Fibroblast of upper back skin (primary cell): ENCODE measurements at places on chromosomes 4 and X.
A peak's percentile ranks its signal among the peaks of the same experiment; 100 is the strongest.

DNA sequence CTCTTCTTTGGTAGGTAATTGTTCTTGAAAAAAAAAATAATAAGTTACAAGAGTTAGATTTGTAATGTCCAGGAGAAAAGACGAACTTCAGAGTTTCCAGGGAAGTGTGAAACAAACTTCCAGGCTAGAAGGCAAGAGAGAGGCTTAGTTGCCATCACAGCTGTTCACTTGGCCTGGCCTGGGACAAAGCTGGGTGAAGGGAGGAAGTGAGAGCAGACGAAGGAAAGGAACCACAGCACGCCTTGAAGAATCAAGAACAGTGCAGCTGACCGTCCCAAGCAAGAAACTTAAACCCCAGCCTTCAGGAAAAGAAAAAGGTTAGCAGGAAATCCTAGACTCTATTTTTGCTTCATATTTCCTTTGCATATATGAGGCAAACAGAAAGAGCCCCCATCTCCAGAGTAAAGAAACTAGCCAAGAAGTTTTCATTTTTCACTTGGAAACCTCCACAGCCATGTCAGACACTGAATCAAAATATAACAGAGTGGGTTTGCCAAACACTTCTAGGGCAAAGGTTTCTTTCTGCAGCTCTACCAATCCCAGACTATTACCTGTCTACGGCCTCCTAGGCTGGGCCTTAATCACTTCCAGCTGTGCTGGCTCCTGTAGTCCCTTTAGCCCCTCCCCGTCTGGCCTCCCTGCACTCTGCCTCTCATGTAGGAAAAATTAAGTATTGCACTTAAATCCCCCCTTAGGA is 209.6 kb downstream of the SPATA18 start:
- DNase-seq, result peak; percentile 50

DNA sequence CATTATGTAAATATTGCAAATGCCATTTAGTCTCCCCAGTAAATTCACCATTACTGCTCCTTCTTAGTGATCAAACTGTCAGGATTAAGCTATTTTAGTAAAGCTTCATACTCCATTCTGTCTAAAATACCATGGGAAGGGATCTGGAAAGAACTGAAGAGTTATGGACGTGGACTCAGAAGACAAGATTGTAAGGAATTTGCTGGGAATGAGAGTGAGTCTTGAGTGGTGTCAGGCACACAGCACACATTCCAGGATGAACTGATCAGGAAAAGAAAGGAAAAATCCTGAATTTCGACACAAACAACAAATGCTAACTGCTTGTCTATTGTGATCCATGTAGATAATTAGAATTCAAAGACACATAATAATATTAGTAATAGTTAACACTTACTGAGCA is 311.0 kb downstream of the CENPC start:
- peak; percentile 58 for DNase-seq

- DNase-seq, result no peak
Observed at GRCh38 chr4:100838286-100838685, 320.5 kb upstream of the EMCN start.

- no peak for DNase-seq
Observed at GRCh38 chr4:70734971-70735370, 13.2 kb downstream of the RUFY3 start.

GRCh38 chrX:72054779-72055489 is 76.8 kb downstream of the RTL5 start:
- DNase-seq, result no peak

- no peak for DNase-seq
Observed at GRCh38 chrX:39911278-39911897, 186.4 kb downstream of the BCOR start.

GRCh38 chr4:56611501-56611900 is 69.6 kb downstream of the HOPX start:
- peak; percentile 43 for DNase-seq

GRCh38 chr4:71243091-71243833 is 95.6 kb upstream of the SLC4A4 start:
- no peak for DNase-seq

- no peak for DNase-seq
Observed at GRCh38 chr4:81666491-81666890, 194.8 kb upstream of the RASGEF1B start.

DNA sequence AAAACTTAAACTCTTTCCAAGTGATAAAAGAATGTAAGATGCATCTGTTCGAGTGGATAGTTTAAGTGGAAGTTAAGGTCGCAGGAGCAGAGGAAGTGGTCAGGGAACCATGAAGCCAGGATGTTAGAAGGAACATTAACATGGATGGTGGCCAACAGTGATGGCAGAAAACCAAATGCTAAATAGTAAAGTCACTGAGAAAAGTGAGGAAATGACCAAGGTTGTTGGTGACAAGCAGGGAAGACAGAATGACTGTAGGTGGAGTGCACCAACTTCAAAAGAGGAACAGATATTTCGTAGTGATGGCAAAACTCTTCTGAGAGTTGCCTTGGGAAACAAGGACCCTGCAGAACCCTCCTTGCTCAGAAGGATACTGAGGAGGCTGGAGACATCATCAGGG is 226.2 kb downstream of the PALLD start:
- DNase-seq, result peak; percentile 78
